Stimulated activated CD8-positive, alpha-beta memory T cell treated with anti-CD3 and anti-CD28 coated beads, Interleukin-4, amount 100 ng/mL, for 1 hour (primary cell): ENCODE measurements at places on chromosomes 2 and 18.

DNA sequence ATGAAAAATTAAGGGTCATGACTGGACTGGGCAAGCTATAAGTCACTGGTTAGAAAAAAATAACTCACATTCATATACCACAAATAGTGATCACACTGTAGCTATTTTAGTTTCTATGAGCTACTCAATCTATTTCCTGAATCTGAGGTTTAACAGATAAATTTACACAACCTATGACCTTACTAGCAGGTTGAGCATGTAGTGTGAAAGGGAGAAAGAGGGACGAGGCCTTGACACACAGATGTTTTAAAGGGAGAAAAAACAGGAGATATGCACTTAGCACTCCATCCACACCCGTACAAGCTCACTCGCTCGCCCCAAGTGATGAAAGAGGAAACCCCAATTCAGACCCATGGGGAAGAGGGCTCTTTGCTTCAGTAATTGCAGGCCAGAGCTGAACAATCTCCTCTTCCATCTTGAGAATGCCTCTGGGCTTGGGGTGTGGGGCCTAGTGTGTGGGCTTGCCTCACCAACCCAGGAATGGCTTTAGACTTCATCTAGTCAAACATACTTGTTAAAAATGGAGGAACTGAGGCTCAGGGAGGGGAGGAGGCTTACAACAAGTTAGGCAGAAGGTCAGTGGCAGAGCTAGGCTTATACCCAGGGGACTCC, 10.7 kb downstream of the CYRIA start:
- DNase-seq: no peak

GRCh38 chr2:28617502-28618184, 121.8 kb downstream of the PLB1 start:
- DNase-seq: no peak

DNA sequence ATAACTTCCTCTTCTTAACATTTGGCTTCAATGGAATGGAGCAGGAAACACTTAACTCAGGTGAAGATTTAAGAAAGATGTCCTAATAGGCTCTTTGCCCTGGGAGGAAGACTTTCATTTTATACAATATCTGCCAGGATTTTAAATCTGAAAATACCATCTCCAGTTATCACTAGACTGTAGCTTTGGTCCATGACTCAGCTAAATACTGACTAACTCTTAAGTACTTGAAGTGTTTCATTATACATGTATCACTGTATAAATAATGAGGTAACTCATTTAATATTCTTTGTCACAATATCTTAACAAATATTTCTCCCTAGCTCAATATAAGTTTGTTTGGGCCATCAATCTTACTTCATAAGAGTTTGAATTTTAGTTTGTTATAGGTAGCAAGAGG, 34.7 kb downstream of the RBKS start:
- DNase-seq: no peak

DNA sequence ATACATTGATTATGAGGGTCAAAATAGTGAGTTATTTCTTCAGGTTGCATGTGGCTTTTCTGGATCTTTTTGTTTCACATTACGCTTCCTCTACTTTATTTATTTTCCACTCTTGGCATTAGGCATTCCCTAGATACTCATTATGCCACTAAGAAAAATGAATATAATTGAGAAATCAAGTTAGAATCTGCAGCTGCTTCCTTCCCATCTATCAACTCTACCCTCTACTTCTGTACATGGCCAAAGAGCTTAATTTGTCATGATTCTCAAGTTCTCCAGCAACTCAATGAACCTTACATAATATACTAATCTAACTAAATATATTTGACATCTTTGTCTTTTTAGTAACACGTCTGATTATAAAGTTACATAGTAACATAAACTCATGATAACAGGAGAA, 598.1 kb upstream of the LRRTM4 start:
- DNase-seq: no peak

DNA sequence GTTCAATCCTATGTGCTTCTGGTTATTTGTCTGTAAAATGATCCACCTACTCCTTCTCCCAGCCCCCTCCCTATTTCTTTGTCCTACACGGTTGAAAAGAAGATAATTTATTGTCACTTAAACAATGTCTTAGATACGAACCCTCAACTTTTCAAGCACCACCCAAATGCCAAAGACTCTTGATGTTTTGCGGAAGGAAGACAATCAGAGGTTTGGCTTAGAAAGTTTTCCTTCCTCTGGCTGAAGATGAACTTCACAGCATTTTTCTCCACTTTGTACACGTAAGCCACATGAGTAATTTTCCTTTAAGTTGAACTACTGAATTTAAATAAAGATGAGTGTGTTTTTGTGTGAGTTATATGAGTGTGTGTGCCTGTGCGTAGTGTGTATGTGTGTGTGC, 25.5 kb upstream of the SLC8A1 start:
- no peak for DNase-seq

GRCh38 chr2:225889452-225889851, 489.9 kb downstream of the NYAP2 start:
- no peak for DNase-seq

DNA sequence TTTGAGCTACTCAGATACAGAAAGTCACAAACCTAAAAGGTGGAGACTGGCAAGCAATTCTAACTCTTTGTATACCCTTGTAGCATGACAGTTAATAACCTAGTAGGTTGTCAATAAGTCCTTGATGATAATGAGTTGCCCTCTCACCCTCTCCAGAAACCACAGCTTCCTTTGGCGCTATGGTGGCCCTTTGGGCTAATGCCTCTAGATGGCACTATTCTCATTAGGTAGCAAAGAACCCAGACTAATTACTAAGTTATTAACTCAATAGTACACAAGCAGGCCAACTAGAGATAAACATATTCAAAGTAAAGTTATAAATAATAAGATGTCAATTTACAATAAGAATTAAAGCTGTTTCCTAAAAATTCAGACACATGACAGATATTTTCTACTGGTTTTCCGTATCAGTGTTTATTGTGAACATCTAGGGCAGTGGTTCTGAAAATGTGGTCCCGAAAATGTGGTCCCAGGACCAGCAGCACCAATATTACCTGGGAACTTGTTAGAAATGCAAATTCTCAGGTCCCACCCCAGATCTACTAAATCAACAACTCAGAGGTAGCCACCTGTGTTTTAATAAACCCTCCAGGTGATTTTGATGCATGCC, 41.1 kb downstream of the LDAH start:
- DNase-seq: no peak

GRCh38 chr2:220337611-220338440, 710.4 kb downstream of the SLC4A3 start:
- no peak for DNase-seq

GRCh38 chr2:238087211-238087610, 12.9 kb upstream of the ESPNL start:
- DNase-seq: no peak

- no peak for DNase-seq
These were observed 1.8 kb downstream of the ZBTB7C start for GRCh38 chr18:48407358-48407757.

DNA sequence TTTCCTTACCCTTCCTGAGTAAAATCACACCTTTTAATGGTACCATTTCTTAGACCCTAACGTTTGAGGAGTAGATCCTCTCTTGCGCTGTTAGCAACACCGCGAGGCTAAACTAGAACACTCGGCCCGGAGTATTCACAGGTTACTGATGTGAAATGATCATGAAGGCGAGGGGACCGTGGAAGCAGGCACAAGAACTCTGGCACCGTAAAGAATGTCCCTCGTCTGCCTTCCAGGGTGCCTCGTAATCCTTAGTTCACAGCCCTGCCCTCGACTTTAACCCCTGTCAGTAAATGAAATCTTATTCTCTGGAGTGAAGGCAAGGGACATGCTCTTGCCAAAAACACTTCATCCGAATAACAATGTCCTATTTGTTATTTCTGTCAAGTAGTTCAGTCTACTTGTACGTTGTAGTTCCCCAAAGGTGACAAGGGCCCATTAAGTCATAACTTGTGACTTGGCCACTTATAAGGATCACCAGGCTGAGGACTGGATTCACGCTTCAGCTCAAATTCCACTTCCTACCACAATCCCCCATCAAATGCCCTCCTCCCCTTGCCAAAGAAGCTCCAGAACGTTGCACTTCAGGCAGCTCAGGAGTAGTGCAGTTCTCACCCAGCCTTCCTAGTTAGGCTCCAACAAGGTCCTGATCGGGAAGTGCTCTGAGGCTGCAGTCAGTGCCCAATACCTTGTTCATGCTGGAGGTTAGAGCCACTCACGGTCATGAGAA, 43.3 kb upstream of the ITM2C start:
- no peak for DNase-seq

DNA sequence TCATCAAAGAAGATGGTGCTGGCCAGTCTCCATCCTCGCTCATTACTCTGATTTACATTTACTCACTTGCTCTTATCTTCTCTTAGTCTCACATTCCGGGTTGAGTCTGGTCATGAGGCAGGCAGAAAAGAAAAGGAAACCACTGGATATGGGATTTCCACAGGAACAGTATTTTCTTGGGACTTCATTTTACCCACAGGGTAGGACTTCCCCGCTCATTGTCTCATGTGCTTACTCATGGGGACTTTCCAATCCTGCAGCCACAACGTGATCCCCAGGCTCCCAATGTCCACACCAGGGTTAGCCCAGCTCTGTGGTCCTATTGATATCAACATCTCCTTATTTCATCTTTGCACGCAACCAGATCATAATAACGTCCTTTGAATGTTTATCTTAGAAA, 373.8 kb downstream of the TMEM182 start:
- DNase-seq: no peak
